ENCODE measurements at places on chromosomes 7 and 10.

DNA sequence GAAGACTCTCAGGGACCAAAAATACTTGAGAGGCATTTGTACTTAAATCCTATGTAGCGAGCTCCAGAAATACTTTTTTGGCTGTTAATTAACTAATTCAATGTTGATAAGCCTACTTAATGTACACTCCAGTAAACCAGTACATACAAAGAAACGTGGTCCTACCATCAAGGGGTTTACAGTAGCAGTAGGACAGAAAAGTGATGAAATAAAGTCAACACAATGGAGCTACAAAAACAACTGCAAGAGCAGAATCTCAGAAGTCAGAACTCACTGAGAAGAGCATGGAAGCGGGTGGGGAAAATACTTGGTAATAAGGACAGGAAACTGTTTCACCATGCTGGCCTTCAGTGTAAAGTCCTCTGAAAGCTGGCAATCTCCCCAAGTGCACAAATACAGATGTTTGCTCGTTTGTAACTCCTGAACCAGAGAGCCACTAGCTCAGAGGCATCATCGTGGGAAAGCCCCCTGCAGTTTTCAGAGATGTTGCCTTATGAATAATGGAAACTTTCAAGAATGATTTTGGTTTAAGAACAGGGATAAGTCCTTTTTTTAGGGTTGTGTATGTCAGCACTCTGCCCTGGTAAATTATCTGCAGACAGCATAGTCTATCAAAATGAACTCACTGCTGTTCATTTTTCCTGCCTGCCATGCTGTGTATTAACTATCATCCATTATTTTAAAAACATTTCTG, 233.2 kb downstream of the SORCS1 start:
- no peak for DNase-seq

DNA sequence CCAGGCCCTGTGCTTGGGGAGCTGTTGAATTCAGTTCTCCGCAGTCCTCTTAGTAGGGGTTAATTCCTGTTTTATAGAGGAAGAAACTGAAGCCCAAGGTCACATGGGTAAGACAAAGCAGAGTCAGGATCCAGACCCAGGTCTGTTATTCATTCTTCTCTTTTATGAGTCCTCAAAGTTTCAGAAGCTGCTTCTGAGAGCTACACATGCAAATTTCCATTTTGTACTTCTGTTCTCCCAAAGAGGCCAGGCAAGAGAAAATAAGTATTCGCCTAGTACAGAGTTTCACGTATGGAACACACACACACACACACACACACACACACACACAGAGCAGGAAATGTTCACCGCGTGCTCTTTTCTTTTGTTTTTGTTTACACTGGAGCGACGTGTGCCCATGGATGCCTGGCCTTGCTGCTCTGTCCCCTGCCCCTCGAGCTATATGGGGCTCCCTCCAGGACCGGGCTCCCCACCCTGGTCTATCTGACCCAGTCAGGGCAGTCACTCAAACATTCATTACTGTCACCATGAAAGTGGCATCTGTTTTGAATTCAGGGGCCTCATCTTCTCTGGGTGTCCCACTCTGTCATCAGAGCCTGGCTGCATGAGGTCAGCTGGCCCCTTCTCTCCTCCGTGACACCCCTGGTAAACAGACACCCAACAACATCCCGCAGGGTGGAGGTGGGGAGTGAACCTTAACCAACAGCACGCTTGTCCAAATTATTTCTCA, 84.4 kb downstream of the TNS3 start:
- DNase-seq = no peak

DNA sequence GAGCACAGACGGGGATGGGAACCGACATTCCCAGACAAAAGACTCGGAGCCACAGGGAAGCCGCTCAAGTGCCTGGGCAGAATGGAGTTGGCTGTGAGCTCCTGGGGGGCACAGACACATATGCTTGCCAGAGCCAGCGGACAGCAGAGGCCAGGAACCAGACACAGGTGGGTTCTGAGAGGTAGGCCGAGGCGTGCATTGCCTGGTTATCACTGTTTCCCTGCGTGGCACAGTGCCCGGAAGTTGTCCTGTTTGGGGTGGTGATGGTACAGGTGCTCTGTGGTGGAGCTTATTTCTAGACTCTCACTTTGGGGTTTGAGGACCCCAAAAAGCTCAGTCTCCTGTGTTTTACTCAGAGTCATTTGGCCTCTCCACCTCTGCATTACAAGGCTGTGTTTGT, 2.5 kb downstream of the PALD1 start:
- no peak for DNase-seq

GRCh38 chr7:142454862-142455261, 197.0 kb upstream of the PRSS58 start:
- DNase-seq = no peak

- no peak for DNase-seq
These were observed 62.1 kb upstream of the PRSS58 start for GRCh38 chr7:142319970-142320369.

GRCh38 chr7:87517136-87517815, 41.8 kb upstream of the ABCB4 start:
- no peak for DNase-seq

GRCh38 chr7:9023675-9024294, 590.4 kb downstream of the NXPH1 start:
- no peak for DNase-seq

- no peak for DNase-seq
These were observed 140.3 kb downstream of the GPR85 start for GRCh38 chr7:112946350-112946749.

DNA sequence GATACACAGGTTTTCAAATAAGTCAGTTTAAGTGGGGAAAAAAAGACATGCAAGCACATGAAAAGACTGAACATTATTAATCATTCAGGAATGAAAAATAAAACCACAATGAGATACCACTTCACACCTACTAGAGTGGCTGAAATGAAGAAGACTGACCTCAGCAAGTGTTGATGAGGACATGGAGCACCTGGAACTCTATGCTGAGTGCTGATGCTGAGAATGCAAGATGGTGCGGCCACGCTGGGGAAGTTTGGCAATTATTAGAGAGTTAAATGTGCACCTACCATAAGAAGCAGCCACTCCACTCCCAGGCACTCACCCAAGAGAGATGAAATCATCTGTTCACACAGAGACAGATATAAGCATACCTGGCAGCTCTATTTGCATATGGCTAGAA, 32.9 kb upstream of the ELFN1 start:
- no peak for DNase-seq

- no peak for DNase-seq
These were observed 26.5 kb downstream of the KIAA1217 start for GRCh38 chr10:24235471-24235870.

All from activated T-helper 1 cell treated with anti-CD3 and anti-CD28 coated beads, Interleukin-2, amount 50 U/mL, for 16 hours (primary cell).